ENCODE measurements at places on chromosomes 7 and 10. TPM values are rescaled to one million over a fixed set of nuclear protein-coding genes. Genes with fewer than 3 reads are reported as not detected.

- DNase-seq: no peak
Measured at GRCh38 chr7:3998060-3998459, 684.0 kb upstream of the FOXK1 start.

GRCh38 chr7:114086914-114087652 is 168.3 kb upstream of the PPP1R3A start:
- DNase-seq: no peak

DNA sequence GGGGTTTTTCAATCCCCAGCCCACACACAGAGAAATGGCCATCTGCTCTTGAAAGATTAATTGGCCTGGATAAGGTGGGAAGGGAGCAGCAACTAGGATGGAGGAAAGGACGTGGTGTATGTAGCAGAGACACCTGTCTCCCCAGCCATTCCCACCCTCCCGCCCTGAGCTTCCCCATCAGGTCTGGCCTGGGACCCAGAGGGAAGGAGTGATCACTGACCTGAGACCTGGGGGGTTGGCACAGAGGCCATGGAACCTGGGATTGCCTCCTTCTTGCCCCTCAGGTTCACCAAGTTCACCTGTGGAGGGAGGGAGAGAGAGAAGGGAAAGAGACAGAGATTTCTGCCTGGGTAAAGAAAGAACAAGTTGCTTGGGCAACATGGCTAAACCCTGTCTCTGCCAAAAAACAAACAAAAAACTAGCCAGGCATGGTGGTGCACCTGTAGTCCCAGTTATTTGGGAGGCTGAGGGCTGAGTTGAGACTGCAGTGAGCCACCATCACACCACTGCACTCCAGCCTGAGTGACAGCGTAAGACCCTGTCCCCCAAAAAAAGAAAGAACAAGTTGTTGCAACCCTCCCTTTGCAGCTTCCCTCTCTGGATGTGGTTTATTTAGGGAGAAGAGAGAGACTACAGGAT is 11.3 kb upstream of the TRPV6 start:
- DNase-seq: no peak

DNA sequence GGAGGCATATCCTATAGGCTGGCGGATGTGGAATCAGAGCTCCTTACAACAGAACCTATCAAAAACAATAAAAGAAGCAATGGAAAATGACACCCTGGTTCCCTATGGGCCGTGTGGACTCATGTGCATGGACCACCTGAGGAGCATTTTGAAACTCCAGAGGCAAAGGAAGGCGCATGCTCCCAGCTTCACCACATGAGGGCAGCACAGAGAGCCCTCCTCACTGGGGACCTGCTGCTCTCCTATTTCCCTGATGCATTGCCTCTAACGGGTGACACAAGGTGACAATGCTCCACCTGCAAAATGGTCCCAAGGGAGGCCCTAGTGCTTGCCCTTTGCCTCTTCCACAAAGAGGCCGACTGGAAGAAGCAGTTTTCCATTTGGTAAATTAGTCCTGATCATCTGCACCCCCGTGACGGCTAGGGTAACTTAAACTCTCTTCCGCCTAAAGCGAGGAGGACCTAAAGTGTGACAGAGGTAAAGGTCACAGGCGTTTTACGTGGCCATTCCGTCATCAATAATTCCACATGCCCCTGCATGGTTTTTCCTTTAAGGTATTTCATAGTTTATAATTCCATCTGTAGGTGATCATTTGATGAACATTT is 67.7 kb downstream of the GPAM start:
- no peak for DNase-seq

DNA sequence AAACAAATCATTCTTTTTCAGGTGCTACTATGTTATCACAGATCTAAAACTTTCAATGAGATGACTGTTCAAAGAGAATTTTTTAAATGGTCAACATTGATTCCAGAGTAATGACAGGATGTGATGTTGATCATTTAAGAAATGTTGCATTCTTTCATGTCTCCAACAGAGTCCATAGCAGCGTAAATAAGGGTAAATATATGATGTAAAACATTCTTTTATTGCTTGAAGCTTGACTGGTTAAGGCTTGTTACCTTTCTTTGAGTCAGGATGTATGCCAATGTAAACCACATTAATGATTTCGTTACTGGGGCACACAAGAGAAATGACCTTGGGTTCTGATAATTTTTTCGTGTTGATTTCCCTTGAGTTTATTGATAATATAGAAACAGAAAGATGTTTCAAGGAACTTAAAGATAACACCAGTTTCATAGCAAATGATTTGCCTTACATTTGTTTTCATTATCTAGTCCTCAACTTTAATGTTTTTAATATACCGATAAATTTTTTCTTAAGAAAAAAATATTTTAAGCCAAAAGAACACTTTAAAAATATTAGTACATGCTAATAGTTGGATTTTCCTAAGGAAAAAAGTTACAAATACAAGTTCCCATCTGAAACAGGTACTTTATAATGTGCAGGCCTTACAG is 3.5 kb downstream of the STK17A start:
- no peak for DNase-seq

NUTM2B gene
- total RNA-seq: 0.37 TPM

- DNase-seq: no peak
Measured at GRCh38 chr10:67036808-67037207, 111.0 kb downstream of the LRRTM3 start.

NPC1L1 gene
- not detected for total RNA-seq

- DNase-seq: no peak
Measured at GRCh38 chr10:2660276-2660675, 407.1 kb upstream of the PFKP start.

DNA sequence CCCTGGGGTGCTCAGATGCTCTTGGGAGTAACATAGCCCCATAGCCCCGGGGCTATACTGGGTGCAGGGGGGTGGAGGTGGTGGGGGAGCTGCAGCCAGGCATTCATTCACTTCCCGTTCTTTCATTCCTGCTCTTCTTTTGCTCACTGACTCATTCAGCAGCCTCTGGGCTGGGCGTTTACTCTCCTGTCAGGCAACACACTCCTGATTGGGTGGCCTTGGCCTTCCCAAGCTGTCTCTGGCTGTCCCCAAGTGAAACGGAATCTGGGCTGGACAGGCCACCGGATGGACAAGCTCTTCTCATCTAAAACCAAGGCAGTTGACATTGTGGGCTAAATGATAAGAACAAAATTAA is 34.6 kb downstream of the CHST3 start:
- DNase-seq: no peak

DNA sequence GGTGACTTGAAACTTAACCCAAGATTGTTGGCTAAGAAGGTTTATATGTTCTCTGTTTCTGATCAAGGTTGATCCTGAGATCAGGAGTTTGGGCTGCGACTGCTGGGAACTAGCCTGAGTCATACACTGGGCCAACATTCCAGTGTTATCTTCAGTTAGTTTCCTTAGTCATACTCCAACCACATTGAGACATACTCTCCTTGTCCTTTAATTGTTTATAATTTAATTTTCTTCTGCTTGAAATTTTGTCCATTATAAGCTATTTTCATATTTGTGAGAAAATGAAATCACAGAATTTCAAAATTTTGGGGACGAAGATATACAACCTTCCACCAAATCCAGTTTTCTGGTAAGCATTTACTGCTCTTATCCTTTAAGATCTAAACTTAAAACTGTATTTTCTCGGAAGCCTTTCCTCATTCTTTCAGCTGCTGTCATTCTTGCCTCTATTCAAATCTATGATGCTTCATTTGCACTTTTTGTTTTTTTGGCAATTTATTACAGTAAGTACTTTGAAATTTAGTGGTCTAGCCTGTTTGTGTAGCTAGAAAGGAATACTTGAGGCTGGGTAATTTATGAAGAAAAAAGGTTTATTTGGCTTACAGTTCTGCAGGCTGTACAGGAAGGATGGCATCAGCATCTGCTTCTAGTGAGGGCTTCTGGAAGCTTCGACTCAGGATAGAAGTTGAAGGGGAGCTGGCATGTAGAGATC is 63.4 kb upstream of the POT1 start:
- no peak for DNase-seq

GRCh38 chr10:11551916-11552602 is 59.4 kb downstream of the USP6NL start:
- DNase-seq: no peak

AKR1D1 gene
- total RNA-seq: not detected

DNA sequence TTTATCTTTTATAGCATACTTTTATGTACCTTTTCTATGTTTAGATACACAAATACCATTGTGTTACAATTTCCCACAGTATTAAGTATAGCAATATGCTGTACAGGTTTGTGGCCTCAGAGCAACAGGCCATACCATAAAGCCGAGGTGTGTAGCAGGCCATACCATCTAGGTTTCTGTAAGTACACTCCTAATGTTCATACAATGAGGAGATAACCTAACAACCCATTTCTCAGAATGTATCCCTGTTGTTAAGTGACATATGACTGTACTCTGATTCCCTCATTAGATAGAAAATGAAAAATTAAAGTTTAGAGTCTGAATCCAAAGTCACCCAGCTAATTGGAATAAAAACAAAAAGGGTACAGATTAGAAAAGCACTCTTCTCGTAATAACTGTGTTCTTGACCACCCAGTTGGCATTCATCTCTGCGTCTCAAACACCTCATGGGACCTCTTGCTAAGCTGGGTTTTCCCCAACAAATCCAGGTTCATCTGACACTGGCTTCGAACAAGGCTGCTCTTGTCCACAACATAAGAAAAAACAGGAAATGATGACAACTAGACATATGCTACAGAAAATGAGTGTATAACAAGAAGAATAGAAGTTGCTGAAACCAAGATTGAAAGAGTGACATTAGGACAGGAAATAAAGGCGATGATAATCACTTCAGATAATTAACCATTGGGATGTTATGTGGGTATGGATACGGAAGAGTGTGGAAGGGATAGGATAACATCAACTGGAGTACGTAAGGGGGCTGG is 1.4 kb downstream of the NDUFB8 start:
- DNase-seq: no peak

ZNF37A gene
- total RNA-seq: 10.1 TPM

GRCh38 chr10:21508706-21509331 is 16.7 kb downstream of the SKIDA1 start:
- DNase-seq: no peak

DNA sequence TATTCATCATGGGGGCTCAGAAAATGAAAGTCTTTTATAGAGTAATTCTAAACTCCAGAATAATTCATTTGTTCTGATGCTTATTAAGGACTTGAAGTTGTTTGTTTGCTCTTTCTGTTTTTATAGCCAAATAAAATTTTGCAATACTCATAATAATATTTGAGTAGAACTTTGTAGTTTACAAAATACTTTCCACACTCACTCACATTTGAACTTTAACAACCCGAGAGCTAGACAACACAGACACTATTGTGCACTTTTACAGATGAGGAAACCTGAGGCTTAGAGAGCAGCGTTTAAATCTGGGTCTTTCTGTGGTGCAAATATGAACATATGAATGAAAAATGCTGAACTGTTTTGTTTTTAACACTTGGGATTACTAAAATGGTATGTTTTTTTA is 126.8 kb downstream of the KAT6B start:
- DNase-seq: no peak

MYO3A gene
- total RNA-seq: not detected
